ENCODE measurements at places on chromosomes 2 and 18. TPM values are rescaled to one million over a fixed set of nuclear protein-coding genes. Genes with fewer than 3 reads are reported as not detected.
A peak's percentile ranks its signal among the peaks of the same experiment; 100 is the strongest.

DNA sequence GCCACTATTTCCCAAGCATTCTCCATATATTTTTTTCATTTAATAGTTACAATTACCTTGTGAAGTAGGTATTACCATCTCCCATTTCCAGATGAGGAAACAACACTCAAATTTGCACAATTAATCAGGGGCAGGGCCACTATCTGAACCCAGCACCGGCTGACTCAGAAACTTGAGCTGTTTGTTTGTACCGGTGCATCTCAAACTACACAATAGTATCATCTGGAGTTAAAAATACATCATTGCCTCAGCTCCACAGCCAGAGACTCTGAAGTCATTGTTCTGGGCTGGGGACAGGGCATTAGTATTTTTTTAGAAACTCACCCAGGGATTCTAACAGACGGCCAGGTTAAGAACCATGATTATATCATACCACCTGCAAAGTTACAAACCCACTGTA lies 55.9 kb downstream of the CDCA7 start:
- no peak for DNase-seq

DNA sequence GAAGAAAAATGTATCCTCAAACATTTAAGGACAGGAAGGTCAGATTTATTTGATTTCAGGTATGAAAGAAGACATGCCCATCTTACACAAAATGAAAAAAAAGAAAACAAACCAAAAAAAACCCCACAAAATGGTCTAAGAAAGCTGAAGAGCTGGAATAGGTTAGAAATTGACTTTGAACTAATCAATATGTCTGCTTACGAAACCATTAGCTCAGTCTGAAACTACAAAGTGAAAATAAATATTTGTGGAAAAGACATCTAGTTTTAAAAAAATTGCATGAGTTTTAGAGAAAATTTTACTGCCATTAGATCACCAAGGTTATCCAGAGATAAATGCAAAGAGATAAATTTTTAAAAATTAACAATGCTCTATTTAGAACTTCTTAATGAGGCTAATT lies 125.3 kb downstream of the TMEFF2 start:
- no peak for DNase-seq

GRCh38 chr2:141633132-141633531 lies 497.7 kb downstream of the LRP1B start:
- DNase-seq, result no peak

DNA sequence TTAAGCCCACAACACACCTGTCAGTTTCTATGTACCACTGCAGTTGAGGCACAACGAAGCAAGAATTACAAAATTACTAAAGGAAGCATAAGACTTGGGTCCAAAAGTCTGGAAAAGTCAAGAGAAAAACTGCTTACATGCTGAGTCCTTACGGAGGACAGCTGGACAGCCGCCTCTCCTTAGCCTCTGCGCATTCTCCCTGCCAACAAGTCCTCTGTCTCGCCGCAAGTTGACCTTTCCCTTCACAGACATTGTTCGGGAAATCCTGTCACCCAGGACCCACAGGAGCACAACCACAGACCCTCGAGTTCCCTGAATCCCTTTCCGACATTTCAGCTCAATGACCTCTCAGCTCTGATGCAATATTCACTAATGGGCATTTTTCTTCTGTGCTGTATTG lies 525.4 kb upstream of the SALL3 start:
- DNase-seq, result no peak

DNA sequence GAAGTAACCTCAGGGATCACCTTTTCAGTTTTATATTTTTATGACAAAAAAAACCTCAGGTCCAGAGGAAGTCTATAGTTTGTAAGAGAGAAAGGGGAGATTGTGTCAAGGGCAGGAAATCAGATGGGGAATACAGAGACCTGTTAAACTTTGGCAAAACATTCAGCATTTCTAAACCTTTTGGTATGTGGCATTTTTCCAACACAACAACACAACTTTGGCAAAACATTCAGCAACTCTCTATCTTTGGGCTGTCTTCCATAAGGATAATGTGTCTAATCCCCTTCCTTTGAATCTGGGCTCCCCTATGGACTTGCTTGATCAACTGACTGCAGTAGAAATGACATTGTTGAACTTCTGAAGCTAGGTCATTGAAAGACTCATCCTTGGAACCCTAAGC lies 220.6 kb upstream of the CCDC68 start:
- no peak for DNase-seq

DNA sequence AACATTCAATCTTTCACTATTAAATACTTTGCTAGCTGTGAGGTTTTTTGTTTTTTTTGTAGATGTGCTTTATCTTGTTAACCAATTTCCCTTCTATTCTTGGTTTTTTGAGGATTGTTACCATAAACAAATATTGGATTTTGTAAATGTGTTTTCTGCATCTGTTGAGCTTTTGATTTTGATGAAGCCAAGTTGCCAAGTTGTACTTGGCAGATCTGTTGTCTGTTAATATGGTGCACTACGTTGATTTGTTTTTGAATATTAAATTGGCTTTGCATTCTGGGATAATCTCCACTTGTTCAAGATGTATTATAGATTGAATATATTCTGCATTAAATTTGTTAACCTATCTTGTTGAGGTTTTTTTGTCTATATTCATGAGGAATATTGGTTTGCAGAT lies 114.6 kb downstream of the VWA3B start:
- DNase-seq, result no peak

GRCh38 chr2:128395196-128395595 lies 76.5 kb upstream of the HS6ST1 start:
- peak; percentile 44 for DNase-seq

GRCh38 chr18:77590943-77591515 lies 341.4 kb downstream of the GALR1 start:
- no peak for DNase-seq

- DNase-seq, result peak; percentile 60
These were observed 36.6 kb downstream of the SCTR start for GRCh38 chr2:119487434-119488244.

DNA sequence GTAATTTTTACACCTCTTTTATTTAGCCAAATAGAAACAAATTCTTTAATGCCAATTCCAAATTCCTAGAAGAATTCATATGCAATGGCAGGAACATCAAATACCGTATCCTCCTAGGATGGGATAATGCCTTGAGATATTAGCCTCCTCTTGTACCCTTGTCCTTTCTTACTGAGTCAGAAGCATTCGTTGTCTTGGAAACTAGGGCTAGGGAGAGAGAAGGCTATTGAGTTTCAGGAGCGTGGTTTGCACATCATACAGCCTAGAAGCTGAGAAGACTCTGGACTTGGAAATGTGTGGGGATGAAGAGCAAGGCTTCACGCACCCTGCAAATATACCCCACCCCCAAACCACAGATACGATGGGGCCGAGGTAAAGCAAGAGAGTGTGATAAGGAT lies 300.7 kb downstream of the SP3 start:
- no peak for DNase-seq

DNA sequence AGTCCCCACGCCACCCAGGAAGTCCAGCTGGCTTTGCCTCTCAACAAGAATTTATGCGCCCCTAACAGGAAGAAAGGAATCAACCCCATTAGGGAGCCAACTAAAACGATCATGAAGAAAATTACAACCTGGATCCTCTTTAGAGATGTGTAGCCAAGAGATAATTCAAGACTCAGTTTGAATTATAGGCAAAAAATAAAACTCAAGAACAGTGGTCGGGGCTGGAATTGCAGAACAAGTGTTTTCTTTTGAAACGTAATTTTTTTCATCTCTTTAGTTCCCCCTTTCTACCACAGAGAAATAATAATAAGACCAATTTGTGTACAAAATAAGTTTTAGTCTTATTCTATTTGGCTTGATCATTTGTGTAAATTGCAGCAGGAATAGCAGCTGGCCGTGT lies 22.4 kb downstream of the PDCD1 start:
- no peak for DNase-seq

- no peak for DNase-seq
These were observed 163.8 kb upstream of the HDAC4 start for GRCh38 chr2:239564587-239564986.

- DNase-seq, result no peak
These were observed 4.6 kb upstream of the ATOH8 start for GRCh38 chr2:85748985-85749875.

- peak; percentile 36 for DNase-seq
These were observed 2.1 kb upstream of the PARD6G start for GRCh38 chr18:80249217-80250093.

DNA sequence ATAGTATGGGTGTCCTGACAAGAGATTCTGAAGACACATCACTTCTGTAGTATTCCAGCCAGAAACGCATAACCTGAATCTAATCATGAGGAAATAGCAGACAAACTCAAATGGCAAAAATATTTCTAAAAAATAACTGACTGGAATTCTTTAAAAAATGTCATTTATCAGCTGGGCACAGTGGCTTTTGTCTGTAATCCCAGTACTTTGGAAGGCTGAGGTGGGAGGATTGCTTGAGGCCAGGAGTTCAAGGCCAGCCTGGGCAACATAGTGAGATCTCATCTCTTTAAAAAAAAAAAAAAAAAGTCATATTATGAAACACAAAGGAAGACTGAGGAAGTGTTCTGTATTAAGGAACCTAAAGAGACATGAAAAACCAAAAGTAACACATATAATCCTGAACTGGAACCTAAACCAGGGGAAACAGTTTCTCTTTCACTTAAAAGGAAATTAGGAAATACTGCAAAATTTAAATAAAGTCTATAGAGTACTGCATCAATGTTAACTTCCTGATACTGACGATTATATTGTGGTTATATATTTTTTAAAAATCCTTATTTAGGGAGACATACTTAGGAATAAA lies 29.9 kb downstream of the SESTD1 start:
- no peak for DNase-seq

The TGIF1 gene
- 438 TPM for total RNA-seq

The HOXD12 gene
- total RNA-seq, result not detected

The DAPL1 gene
- total RNA-seq, result not detected

The RNU2-63P gene
- 19.8 TPM for total RNA-seq

The NEMP2 gene
- 8.0 TPM for total RNA-seq

The MIB1 gene
- total RNA-seq, result 66.4 TPM

The LAMA1 gene
- 164 TPM for total RNA-seq

The SPC25 gene
- total RNA-seq, result 49.9 TPM

The HOXD4 gene
- total RNA-seq, result not detected

The MGAT4A gene
- total RNA-seq, result 11.1 TPM
